ENCODE measurements at places on chromosomes 16 and 17. TPM values are rescaled to one million over a fixed set of nuclear protein-coding genes. Genes with fewer than 3 reads are reported as not detected.

The RPL26 gene
- 1,019 TPM for total RNA-seq

The FBXL19 gene
- 7.5 TPM for total RNA-seq

The TP53TG3 gene
- total RNA-seq: not detected

The MFSD6L gene
- 0.19 TPM for total RNA-seq

The UNC13D gene
- total RNA-seq: 6.8 TPM

The SPNS2 gene
- 9.0 TPM for total RNA-seq

The RUSF1 gene
- total RNA-seq: 24.1 TPM

The CDH13 gene
- 198 TPM for total RNA-seq

The MEIOC gene
- not detected for total RNA-seq

Data from heart right ventricle (tissue), 16 donors.